ENCODE measurements at places on chromosomes 11 and 22.
A peak's percentile ranks its signal among the peaks of the same experiment; 100 is the strongest.

- no peak for DNase-seq
Measured at GRCh38 chr11:120013325-120014250, 124.3 kb downstream of the TRIM29 start.

- DNase-seq: no peak
Measured at GRCh38 chr11:94338651-94339050, 34.3 kb downstream of the IZUMO1R start.

- no peak for DNase-seq
Measured at GRCh38 chr22:35657571-35658312, 9.5 kb downstream of the APOL6 start.

DNA sequence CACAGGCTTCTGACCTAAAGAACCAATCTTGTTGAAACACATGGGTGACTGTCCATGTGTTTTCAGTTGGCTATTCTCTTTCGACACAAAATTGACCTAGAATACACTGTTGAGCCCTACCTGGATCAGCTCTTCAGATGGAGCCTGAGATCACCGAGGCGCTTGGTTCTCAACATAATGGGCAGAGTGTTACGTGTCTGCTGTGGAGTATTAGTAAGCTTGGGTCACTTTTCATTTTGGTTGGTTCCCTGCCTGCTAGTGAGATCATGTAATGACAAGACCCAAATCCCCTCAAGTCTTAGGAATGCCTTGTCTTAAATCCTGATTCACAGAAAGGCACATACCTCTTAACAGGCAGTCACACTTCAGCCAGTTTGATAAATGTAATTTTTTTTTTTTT, 8.7 kb downstream of the MED19 start:
- no peak for DNase-seq

GRCh38 chr11:122778148-122778547, 60.2 kb upstream of the CRTAM start:
- DNase-seq: no peak

DNA sequence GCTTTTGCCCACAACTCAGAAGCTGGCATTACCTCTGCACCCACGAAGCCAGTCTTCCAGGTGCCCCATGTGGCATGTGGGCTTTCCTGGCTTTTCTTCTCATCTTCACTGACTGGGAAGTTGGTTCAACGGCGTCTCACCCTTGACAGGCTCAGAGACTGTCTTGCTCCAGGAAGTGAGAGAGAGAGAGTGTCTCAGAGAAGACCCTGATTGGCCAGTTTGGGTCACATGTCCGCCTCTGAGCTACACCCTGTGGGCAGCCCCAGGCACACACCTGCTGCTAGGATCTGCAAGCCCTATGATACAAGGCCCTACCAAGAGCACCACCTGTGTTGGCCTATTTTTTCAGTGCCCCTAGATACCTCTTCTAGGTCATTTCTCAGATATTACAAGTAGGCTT, 39.0 kb downstream of the RTL6 start:
- no peak for DNase-seq

DNA sequence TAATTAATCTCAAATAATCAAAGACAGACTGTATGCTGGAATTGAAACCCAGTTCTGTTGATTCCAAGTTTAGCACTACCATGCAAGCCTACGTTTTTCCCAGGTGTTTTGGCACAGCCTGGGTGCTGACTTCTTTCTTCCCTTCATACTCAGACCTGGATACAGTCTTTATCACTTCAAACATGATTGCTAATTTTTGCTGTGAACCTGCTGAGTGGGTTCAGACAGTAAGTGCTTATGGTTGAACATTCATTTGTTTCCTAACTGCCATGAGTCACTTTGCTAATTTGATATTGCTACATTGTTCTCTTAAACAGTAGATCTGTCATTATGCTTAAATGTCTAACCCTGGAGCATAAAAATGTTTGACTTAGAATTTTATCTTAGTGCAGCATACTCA, 12.2 kb downstream of the PAAF1 start:
- no peak for DNase-seq

DNA sequence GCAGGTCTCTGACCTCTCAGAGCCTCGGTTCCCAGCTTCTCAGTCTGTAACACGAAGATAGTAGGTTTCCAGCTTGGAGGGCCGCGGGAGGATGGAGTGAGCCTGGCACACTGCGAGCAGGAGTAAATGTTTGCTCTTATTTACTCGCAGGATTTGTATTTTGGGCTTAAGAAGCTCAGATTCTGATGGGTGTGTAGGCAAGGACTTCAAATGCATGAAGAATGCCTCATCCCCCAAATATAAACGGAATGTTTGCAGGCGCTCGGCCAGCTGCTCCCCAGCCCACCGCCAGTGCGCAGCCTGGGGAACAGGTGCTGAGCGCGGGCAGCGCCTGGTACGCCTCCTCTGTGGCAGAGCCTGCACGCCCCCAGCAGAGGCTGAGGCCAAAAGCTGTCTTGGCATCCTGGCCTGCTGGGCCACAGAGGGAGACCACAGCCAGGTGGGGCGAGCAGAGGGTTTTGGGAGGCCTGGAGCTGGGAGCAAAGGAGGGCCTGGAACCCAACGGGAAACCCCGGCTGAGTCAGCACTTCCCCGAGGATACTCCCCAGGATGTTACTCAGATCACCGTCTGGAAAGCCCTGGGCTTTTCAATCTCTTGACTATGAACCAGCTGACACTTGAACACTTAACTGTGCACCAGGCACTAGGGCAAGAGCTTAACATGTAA, 9.4 kb downstream of the EHD1 start:
- DNase-seq: peak; percentile 35

- no peak for DNase-seq
Measured at GRCh38 chr11:3148990-3149851, 15.9 kb downstream of the OSBPL5 start.

GRCh38 chr22:46959369-46959768, 196.9 kb downstream of the TBC1D22A start:
- no peak for DNase-seq

Data from spinal cord (tissue), 10 donors.